T-helper 17 cell (primary cell): ENCODE measurements at places on chromosomes 4 and X.

DNA sequence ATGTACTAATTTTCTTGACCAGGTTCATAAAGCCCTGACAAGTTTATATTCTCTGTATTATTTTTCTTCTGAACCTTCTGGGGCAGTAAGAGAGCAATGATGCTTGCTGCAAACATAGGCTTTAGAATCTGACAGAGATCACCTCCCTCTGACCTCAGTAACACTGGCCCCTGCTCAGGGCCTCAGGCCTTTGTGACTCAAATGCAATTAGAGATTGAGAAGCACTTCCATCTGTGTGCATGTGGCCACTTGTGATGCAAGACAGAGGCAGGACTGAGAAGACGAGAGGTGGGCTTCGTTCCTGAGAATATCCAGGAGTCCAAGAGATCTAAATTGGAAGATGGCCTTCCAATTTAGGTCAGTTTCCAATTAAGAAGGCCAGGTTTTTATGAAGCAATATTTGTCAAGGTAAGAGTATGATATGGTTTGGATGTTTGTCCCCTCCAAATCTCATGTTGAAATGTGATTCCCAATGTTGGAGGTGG is 82.8 kb upstream of the VEGFC start:
- DNase-seq, result no peak

DNA sequence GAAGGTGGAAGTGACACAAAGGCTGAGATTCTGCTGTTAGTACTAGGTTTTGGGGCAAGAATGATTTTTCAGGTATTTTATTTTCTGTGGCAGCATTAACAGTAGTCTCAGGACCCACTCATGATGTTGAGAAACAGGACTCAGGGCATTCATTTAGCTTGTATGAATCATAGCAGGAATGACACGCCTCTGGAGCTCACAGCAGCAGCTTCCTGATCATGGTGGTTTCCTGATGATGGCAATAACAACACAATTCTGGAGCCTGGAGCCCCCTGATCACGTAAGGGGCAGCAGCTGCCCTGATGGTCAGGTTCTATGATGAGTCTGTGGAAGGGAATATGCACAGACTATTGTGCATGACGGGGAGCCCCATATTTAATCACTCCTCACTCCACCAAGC is 47.0 kb downstream of the TASL start:
- no peak for DNase-seq

DNA sequence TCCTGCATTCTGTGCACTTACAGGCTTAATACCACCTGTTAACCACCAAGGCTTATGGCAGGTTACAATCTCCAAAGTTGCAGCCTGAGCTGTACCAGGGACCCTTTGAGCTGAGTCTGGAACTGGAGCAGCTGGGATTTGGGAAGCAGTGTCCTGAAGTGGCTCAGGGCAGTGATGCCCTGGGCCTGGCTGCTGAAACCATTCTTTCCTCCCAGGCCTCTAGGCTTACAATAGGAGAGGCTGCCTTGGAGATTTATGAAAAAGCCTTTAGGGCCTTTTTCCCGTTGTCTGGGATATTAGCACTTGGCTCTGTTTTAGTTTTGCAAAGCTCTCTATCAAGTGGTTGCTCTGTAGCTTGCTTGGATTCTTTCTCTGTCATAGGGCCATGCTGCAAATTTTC is 154.3 kb upstream of the CASK start:
- DNase-seq, result no peak

DNA sequence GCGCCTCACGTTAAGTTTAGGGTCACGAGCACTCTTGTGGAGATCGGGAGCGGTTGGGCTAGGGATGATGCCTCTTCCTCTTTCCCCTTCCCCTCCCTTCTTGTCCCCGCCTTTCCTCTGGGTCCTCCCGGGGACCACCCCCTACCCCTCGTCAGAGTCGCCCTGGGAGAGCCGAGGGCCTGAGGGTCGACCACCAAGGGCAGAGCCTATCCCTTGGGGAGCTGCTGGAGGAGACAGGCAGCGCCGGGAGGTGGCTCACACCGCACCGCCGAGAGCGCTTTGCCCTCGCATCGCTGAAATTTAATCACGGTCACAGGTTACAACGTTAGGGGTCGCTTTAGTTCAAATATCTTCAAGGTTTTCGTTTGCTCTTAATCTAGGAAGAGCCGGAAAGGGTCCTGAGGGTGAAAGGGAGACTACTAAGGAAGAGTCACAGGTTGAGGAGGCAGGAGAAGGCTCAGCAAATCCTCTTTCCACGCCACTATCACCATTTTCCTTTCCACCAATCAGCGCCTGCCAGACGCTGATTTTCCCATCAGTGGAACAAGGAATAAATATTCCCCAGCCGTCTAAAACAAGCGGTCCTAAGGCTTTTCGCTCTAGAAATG is 528 bp upstream of the SNCA start:
- no peak for DNase-seq

DNA sequence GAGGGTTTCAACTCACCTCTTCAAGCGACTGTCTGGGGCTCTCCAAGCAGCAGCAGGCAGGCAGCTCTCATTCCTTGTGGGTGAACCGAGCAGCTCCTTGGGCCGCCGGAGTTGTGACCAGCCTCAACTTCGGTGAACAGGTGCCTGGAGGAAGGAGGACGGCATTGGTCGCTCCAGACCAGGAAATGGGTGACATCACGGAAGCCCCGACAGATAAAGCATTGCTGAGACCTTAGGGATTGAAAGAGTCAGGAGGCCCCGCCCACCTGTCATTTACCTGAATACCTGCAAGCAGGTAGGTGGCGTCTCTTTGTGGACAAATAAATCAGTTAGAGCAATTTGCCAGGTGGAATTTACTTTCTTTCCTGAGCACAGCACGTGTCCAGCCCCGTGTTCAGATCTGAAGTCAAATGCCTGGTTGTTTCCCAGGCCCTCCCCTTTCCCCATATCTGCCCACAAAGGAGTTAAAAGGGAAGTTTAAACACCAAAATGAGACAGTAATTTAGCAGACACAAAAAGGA is at the start of gene LNX1:
LNX1 (minus strand) TSS at position 115 of the 521 bp plus-strand sequence. CDS start 17,484 bp downstream, outside the sequence.
- no peak for DNase-seq
